ENCODE measurements at places on chromosomes 5 and 9. TPM values are rescaled to one million over a fixed set of nuclear protein-coding genes. Genes with fewer than 3 reads are reported as not detected.

The SQSTM1 gene
- 274 TPM for total RNA-seq

DNA sequence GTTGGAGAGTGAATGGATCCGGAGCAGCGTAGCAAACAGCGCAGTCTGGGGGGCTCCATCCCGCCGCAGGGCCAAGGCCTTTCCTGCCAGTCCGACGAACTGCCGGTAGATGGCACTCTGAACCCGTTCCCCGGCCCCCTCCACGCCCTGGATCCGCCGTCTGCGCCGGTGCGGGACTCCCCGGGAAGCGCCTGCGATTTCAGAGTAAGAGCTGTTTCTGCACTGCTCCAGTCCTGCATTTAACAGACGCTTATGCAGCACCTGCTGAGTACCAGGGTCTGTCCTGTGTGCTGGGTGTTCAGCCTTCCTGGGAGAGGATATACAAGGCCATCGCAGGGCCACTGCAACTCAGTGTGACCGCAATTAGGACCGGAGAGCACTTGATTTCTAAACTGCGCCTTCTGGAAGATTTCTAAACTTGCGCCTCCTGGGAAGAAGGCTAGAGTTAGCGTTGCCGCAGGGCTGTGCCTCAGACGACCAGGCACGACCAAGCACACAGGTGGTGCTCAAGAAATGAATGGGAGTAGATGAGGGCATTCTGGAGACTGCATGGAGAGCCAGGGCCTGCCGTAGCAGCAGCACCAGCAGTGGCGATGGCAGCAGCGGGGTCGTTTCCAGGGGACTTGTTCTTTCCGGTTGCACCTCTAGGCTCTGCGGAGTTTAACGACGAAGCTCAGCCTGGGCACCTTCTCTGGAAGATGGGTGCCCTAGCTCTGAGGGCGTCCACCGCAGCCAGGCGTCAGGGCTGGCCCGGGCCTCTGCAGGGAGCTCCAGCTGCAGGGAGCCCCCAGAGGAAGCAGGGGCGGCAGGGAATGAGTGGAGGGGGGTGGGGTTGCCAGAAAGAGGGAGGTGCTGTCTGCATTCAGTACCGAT is 14.3 kb upstream of the TIFAB start:
- no peaks in the 10 kb centered on the region for H3K36me3 ChIP-seq
- no peak overlapping the region for H3K27ac ChIP-seq
- H3K4me1 ChIP-seq: peaks cover 5% of the 10 kb centered on the region
- peaks cover 47% of the 10 kb centered on the region for H3K27me3 ChIP-seq

The HTR1A gene
- total RNA-seq: not detected

DNA sequence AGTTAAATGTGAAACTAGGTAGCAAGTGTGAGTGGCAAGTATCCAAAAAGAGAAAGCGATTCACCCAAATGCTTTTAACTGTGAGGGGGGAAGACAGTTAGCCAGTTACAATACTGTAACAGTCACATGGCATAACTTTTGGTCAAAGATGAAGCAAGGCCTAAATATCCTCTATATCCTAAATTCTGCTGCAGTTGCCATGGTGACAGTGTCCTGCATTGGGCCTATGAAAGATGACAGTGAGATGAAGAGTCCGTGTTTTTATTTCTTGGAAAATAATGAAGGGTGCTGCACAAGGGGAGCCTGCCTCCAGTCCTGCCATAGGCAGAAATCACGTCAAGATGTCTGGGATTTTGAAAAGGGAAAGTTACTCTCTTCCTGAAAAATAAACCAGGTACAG is 534.6 kb downstream of the NTRK2 start:
- H3K4me1 ChIP-seq: no peaks in the 10 kb centered on the region
- no peak overlapping the region for H3K4me3 ChIP-seq
- no peak overlapping the region for H3K27ac ChIP-seq
- no peaks in the 10 kb centered on the region for H3K27me3 ChIP-seq
- DNase-seq: no peak

- DNase-seq: no peak
- H3K4me3 ChIP-seq: no peak overlapping the region
- no peaks in the 10 kb centered on the region for H3K36me3 ChIP-seq
- H3K27me3 ChIP-seq: no peaks in the 10 kb centered on the region
- H3K4me1 ChIP-seq: no peaks in the 10 kb centered on the region
- H3K27ac ChIP-seq: no peak overlapping the region
Observed at GRCh38 chr9:110543631-110544051, 35.9 kb downstream of the SVEP1 start.
